CD4-positive, alpha-beta memory T cell (primary cell): ENCODE measurements at places on chromosomes 13 and 19. TPM values are rescaled to one million over a fixed set of nuclear protein-coding genes. Genes with fewer than 3 reads are reported as not detected.

- H3K27me3 ChIP-seq, result no peaks in the 10 kb centered on the region
- no peaks in the 10 kb centered on the region for H3K36me3 ChIP-seq
- no peak for DNase-seq
These were observed 35.1 kb downstream of the IL17D start for GRCh38 chr13:20738616-20739015.

DNA sequence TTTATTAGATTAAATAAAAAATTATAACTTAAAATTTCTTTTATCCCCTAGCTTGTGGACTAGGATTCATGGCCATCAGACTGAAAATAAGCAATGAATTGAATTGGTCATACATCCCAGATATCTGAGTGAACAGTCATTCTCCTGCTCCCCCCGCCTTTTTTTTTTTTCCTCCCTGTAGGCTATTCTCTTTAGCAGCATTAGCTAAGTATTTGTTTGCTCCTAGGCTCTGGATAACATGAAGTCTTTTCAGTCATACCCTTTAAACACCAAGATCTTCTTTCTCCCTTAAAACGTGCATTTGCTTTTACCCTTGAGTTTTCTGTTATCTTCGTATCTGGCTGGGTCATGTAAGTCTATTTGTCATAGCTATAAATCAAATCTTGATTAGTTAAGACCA, 866.7 kb upstream of the SPRY2 start:
- no peaks in the 10 kb centered on the region for H3K36me3 ChIP-seq
- H3K4me3 ChIP-seq, result no peak overlapping the region
- no peak overlapping the region for H3K27ac ChIP-seq
- DNase-seq, result no peak

- no peak overlapping the region for H3K4me3 ChIP-seq
- H3K27ac ChIP-seq, result no peak overlapping the region
- H3K4me1 ChIP-seq, result no peaks in the 10 kb centered on the region
- no peak for DNase-seq
- H3K36me3 ChIP-seq, result no peaks in the 10 kb centered on the region
- no peaks in the 10 kb centered on the region for H3K27me3 ChIP-seq
These were observed 1965.6 kb upstream of the PCDH20 start for GRCh38 chr13:63381078-63381859.

DNA sequence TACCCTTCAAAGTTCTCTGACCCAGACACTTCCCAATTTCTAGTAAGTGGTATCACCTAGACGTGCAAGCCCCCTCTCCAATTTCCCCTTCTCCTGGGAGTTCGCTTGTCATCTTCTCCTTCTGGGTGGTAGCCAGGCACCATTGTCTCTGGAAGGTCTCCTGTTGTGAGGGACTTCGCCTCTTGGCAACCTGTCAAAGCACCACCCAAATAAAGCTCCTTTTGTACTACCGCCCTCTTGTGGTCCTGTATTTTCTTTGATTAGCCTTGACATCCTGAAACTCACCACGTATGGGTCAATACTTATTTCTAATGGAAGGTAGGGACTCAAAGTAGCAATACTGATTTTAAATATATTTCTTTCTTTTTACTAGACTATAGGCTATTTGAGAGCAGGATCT, 8.2 kb downstream of the GPC5 start:
- DNase-seq, result peak; percentile 24
- H3K4me3 ChIP-seq, result no peak overlapping the region
- H3K36me3 ChIP-seq, result no peaks in the 10 kb centered on the region

- H3K27me3 ChIP-seq, result no peaks in the 10 kb centered on the region
- H3K27ac ChIP-seq, result peak overlapping the region; percentile 92
- H3K36me3 ChIP-seq, result peaks cover 18% of the 10 kb centered on the region
- H3K4me3 ChIP-seq, result peak overlapping the region; percentile 94
These were observed 1.3 kb upstream of the HNRNPL start for GRCh38 chr19:38850976-38851621.

DNA sequence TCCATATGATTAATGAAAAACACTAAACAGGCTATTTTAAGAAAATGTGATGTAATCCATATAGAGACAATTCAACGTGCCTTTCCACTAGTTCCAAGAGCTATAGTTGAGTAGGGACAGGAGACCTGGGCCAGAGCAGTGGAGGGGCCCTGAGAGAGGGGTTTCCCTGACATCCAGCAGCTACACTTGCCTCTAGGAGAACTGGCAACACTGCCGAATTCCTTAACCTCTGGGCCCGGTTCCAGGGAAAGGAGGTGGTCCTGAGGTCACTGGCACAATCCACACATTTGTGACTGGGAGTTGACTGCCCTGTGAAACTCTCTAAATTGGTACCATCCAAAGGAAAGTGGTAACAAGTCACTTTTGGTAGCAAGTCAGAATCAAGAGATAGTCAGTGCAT, 264.4 kb downstream of the DCLK1 start:
- H3K4me3 ChIP-seq, result no peak overlapping the region
- H3K27ac ChIP-seq, result no peak overlapping the region
- H3K4me1 ChIP-seq, result no peaks in the 10 kb centered on the region
- H3K27me3 ChIP-seq, result no peaks in the 10 kb centered on the region
- DNase-seq, result no peak

Gene VASP
- 89.8 TPM for total RNA-seq

DNA sequence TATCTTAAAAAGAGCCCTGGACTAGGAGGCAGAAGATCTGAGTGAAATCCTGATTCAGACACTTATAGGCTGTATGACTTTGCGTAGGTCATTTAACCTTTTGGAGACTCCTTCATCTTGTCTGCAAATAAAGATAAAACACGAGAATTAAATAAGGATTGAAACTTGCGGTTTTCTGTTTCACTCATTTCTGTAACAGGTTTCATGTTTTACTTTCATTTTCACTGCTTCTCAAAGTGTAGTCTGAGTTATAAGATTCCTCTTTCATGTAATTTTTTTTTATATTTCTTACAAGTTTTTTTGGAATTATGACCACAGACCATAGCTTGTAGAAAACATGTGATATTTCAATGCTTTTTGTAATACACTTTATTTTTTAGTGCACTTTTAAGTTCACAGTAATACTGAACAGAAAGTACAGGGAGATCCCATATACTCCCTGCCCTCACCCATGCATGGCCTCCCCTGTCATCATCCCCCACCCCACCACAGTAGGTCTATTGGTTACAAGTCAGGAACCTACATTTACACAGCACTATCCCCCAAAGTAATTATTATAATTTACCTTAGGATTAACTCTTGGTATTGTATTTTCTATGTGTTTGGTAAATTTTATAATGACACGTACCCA, 174.6 kb downstream of the ITGBL1 start:
- peak overlapping the region; percentile 3 for H3K27ac ChIP-seq
- H3K4me3 ChIP-seq, result peak overlapping the region; percentile 12
- peak; percentile 38 for DNase-seq
- H3K27me3 ChIP-seq, result no peaks in the 10 kb centered on the region
- H3K36me3 ChIP-seq, result no peaks in the 10 kb centered on the region
- H3K4me1 ChIP-seq, result peaks cover 33% of the 10 kb centered on the region

DNA sequence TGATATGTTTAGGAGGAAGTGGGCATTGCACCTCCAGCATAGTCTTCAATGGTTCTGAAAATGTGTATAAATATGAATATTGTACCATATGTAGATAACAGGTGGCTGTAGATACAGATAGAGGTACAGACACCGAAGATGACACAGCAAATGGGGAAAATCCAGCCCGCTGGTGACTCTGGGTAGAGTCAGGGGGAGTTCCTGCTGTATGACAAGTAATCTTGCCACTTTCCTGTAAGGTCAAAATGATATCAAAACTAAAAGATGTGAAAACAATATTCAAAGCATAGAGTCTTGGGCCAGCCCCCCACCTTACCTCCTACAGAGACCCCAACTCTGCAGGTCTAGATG, 17.8 kb downstream of the C2CD4C start:
- peaks cover 3% of the 10 kb centered on the region for H3K27me3 ChIP-seq
- H3K4me3 ChIP-seq, result no peak overlapping the region
- H3K27ac ChIP-seq, result no peak overlapping the region
- H3K36me3 ChIP-seq, result no peaks in the 10 kb centered on the region
- H3K4me1 ChIP-seq, result no peaks in the 10 kb centered on the region

Gene VSTM1
- total RNA-seq, result not detected

Gene KIR3DL2
- 0.47 TPM for total RNA-seq

GRCh38 chr13:88592105-88592504, 920.9 kb downstream of the SLITRK5 start:
- H3K27me3 ChIP-seq, result no peaks in the 10 kb centered on the region
- H3K27ac ChIP-seq, result no peak overlapping the region
- DNase-seq, result no peak
- no peaks in the 10 kb centered on the region for H3K36me3 ChIP-seq
- H3K4me3 ChIP-seq, result no peak overlapping the region
- no peaks in the 10 kb centered on the region for H3K4me1 ChIP-seq

- H3K36me3 ChIP-seq, result peaks cover 71% of the 10 kb centered on the region
- no peak overlapping the region for H3K27ac ChIP-seq
- DNase-seq, result no peak
- no peaks in the 10 kb centered on the region for H3K4me1 ChIP-seq
- H3K27me3 ChIP-seq, result no peaks in the 10 kb centered on the region
- H3K4me3 ChIP-seq, result no peak overlapping the region
These were observed 20.9 kb downstream of the SIN3B start for GRCh38 chr19:16850133-16850532.

Gene ERFL
- total RNA-seq, result 6.6 TPM

DNA sequence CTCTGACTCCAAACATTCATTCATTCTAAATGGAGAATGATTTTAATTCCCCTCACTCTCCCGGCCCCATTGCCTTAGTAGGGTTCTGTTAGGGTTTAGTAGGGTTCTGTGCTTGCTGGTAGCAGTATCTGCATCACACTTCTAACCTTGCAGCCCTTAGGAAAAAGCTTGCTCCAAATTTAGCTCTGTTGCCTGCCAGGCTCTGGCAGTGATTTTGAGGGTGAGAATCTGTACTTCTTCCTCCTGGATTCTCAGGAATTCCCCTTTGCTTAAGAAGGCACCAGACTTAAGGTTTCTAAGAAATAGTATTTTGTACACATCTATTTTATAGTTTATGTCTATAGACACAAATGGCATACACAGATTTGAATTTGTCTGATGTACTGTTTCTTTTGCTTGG, 14.7 kb downstream of the B3GLCT start:
- H3K4me3 ChIP-seq, result no peak overlapping the region
- H3K27me3 ChIP-seq, result no peaks in the 10 kb centered on the region
- H3K36me3 ChIP-seq, result no peaks in the 10 kb centered on the region
- peaks cover 4% of the 10 kb centered on the region for H3K4me1 ChIP-seq
- DNase-seq, result no peak
- H3K27ac ChIP-seq, result no peak overlapping the region

GRCh38 chr13:24127116-24127631, 33.3 kb upstream of the SPATA13 start:
- no peak for DNase-seq
- no peak overlapping the region for H3K4me3 ChIP-seq
- H3K4me1 ChIP-seq, result no peaks in the 10 kb centered on the region
- H3K27me3 ChIP-seq, result no peaks in the 10 kb centered on the region

DNA sequence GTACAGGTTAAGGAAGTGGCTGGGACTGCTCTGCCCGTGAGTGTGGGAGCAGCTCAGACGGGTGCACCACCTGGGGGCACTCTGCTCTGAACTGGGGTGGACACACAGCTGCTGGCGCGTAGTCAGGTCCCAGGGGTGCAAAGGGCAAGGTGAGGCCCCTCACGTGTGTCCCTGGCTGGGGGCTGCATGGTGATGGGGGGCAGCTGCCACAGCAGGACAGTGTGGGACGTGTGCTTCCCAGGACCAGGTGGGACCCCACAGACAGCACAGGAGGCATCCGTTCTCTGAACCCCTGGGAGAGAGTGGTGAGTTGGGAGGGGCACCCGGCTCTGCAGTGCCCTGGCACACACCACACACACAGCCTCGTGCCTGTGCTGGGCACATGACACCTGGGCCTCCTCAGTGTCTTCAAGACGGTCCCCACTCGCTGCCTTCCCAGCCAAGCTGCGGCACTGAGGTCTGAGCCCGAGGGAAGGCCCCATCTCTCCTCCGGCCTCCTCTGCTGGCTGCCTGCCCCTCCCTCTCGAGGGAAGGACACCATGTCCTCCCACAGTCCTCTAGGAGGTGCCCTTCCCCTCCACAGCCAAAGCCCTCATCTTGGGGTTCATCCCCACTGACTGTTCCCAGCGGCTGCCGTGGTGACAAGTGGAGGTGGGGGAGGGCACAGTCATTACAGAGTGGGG, 24.7 kb downstream of the CILP2 start:
- peaks cover 16% of the 10 kb centered on the region for H3K4me1 ChIP-seq
- no peak overlapping the region for H3K27ac ChIP-seq
- no peak for DNase-seq
- H3K4me3 ChIP-seq, result no peak overlapping the region

DNA sequence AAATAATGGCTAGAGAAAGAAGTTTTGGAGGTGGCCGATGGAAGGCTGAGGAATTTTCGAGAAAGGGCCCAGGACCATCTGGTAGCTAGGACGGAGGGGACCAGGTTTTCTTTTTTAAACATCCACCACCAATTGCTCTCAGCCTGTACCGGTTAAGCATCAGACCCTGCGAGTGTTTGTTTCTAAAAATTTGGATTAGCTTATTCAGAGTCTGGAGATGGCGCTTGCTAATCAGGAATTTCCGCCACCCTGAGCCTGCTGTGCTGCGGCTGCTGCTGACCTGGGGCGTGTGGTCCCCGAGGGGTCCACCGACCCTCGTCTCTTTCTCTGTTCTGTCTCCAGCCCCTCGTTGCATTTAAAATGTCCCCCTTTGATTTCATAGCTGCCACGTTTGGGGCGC, 2.0 kb downstream of the UHRF1 start:
- H3K36me3 ChIP-seq, result no peaks in the 10 kb centered on the region
- H3K4me3 ChIP-seq, result peak overlapping the region; percentile 49
- peaks cover 70% of the 10 kb centered on the region for H3K4me1 ChIP-seq
- peak overlapping the region; percentile 33 for H3K27ac ChIP-seq
- H3K27me3 ChIP-seq, result no peaks in the 10 kb centered on the region

- no peak overlapping the region for H3K27ac ChIP-seq
- no peak overlapping the region for H3K4me3 ChIP-seq
- peaks cover 16% of the 10 kb centered on the region for H3K36me3 ChIP-seq
- DNase-seq, result no peak
These were observed 4.0 kb downstream of the GPX4 start for GRCh38 chr19:1107661-1108261.

GRCh38 chr13:111329641-111330040, 9.2 kb downstream of the TEX29 start:
- H3K36me3 ChIP-seq, result no peaks in the 10 kb centered on the region
- no peak for DNase-seq
- H3K4me1 ChIP-seq, result no peaks in the 10 kb centered on the region
- no peaks in the 10 kb centered on the region for H3K27me3 ChIP-seq
- H3K4me3 ChIP-seq, result no peak overlapping the region
- no peak overlapping the region for H3K27ac ChIP-seq
